Sigmoid colon (tissue), 7 donors: ENCODE measurements at places on chromosomes 6 and 20.

- DNase-seq: no peak
Measured at GRCh38 chr6:125953502-125953875, 3.1 kb upstream of the HINT3 start.

DNA sequence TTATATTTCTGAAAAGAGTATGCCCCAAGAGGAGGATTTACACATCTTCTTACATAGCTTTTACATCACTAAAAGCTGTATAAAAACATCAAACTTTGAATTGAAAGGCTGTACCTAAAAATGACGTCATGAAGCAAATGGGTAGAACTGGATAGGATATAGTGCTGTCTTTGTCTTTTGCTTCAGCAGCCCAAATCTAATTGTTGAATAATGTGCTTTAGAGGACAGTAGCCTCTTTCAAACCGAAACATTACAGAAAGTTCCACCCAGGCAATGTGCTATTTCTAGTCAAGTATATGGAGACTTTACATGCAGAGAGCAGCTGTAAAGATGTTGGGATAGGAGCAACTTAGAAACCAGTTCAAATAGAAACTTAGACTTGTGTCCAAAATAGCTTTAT, 51.9 kb downstream of the ADGRG6 start:
- DNase-seq: no peak

DNA sequence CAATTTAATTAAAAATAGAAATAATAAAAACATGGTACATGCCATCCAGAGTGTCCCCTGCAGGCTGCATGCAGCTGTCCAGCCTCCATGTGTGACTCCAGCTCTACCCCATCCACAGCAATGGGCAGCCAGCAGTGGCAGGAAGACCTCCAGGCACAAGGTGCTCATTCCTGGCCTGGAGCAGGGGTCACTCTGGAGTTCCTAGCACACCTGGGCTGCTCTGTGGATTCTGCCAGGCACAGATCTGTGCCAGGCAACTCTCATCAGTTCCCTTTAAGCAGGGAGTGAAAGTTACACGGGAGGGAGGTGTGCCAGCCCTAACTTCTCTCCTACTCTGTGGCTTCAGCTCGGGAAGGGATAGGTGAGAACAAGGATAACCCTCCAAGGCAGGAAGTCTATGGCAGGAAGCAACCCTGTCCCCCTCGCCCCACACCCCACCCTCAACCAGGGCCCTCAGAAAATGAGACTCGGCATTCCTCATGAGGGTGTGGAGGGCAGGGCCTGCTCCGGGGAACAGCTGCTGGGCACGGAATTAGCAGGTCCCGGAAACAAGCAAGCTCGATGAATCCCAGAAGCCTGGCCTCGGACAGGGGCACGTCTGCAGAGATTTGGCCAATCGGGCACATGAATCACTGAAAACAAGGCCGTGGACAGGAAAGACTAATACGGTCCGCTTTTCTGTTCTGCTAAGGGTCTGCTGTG, 10.0 kb downstream of the JPH2 start:
- peak; percentile 75 for DNase-seq

DNA sequence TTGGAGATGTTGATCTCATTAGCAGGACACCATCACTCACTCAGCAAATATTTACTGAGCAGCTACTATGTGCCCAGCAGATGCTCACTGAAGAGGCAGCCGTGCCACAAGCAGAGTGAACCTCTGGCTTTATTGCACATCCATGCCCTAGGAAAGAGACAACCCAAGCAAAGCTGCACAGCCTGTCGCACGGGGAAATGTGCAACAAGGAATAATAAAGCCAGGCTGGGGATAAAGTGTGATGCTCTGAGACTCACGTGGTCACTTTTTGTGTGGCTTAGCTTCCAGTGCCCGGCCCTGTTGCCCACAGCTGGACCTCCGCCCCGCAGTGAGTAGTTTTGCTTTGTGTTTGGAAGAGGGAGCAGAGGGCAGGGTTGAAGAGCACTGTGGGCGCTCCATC, 130.4 kb upstream of the CDH4 start:
- no peak for DNase-seq

DNA sequence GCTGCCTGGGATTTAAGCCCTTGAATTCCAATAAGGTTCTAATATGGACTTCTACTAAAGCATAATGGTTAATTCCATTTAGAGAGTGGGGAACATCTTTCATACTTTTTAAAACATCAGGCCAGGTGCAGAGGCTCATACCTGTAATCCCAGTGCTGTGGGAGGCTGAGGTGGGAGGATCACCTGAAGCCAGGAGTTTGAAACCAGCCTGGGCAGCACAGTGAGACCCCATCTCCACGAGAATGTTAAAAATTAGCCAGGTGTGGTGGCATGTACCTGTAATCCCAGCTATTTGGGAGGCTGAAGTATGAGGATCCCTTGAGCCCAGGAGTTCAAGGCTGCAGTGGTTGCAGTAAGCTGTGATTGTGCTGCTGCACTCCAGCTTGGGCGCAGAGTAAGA, 35.0 kb downstream of the E2F3 start:
- no peak for DNase-seq

GRCh38 chr20:19347943-19348456, 135.6 kb downstream of the SLC24A3 start:
- DNase-seq: no peak

GRCh38 chr20:2872459-2873009, 747 bp upstream of the PTPRA start:
- DNase-seq: peak; percentile 81

DNA sequence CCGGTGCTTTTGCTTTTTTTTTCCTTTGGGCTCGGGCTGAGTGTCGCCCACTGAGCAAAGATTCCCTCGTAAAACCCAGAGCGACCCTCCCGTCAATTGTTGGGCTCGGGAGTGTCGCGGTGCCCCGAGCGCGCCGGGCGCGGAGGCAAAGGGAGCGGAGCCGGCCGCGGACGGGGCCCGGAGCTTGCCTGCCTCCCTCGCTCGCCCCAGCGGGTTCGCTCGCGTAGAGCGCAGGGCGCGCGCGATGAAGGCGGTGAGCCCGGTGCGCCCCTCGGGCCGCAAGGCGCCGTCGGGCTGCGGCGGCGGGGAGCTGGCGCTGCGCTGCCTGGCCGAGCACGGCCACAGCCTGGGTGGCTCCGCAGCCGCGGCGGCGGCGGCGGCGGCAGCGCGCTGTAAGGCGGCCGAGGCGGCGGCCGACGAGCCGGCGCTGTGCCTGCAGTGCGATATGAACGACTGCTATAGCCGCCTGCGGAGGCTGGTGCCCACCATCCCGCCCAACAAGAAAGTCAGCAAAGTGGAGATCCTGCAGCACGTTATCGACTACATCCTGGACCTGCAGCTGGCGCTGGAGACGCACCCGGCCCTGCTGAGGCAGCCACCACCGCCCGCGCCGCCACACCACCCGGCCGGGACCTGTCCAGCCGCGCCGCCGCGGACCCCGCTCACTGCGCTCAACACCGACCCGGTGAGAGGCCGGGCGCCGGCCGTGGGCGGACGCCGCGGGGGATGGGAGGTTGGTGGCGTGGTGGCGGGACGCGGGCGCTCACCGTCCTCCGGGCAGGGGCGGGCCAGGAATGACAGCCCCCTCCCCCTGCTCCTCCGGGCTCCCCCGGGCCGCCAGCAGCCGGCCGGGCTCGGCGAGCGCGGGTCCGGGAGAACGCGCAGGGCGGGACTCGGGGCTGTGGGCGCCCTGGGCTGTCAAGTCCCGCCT, 606 bp downstream of the ID4 start:
- peak; percentile 68 for DNase-seq

DNA sequence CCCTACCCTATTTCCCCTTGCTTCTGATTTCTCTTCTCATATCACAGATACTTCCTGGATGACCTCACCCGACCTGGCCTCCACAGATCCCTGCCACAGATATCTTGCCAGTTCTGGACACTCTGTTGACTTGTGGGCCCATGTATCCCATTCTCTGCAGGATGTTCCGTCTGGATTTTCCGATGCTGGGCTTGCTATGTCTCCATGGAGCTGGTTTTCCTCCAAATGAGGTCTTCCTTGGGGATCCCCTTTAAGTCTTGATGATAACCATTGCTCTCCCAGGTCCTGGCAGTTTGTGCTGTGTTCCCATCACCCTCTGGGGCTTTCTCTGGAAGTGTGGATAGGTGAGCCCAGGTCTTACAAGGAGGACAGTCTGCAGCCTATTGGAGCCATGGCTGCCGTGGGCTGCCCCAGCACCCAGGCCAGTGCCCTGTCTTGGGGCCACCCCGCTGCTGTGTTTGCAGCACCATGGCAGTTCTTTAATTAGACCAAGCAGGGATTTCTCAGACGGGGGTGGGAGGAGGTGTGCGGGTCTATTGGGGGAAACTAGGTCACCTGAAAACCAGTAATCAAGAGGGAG, 23.9 kb downstream of the PPP1R16B start:
- no peak for DNase-seq

GRCh38 chr20:16083639-16084280, 489.5 kb downstream of the KIF16B start:
- no peak for DNase-seq

DNA sequence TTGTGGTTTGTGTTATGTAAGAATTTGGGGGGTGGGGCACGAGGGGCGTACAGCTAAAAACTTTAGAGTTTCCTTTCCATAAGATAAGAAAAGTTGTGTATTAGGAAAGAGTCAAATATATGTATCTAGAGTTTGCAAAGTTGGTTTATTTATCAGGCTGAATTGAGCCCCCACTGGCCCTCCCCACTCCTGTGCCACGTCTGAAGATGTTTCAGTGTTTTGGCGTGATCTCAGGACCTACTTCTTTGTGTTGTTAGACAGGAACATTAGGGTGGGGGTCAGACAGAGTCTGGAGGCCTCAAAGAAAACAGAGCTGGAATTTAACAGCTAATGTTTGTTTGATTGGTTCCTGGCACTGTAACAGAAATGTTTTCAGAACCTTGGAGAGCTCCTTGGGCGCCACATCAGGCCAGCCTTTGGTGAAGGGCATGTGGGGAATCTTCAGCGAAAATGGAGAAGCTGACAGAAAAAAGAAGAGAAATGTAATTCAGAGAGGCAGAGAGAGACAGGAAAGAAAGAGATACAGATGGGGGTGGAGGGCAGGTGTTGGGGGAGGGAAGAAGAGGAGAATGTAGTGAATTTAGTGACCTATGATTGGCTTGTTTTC, 674 bp downstream of the NRSN1 start:
- DNase-seq: no peak

DNA sequence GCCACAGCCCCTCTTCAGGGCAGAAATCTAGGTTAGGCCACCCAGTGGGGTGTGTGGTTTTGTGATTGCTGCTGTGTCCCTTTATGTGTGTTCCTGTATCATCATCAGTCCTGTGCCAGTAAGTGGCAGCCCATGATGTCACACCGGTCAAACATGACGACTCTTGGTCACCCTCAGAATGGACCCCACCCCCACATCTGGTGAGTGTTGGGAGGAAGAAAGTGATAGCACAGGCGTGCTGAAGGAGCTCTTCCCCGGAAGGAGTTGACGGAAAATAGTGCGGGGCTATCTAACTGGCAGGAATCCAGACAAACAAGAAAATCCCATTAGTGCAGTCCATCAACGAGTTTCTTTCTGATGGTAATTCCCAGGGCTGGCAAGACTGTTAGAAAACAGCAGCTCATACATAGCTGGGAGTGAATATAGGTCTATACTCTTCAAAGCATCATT, 33.4 kb upstream of the IL17A start:
- DNase-seq: no peak

DNA sequence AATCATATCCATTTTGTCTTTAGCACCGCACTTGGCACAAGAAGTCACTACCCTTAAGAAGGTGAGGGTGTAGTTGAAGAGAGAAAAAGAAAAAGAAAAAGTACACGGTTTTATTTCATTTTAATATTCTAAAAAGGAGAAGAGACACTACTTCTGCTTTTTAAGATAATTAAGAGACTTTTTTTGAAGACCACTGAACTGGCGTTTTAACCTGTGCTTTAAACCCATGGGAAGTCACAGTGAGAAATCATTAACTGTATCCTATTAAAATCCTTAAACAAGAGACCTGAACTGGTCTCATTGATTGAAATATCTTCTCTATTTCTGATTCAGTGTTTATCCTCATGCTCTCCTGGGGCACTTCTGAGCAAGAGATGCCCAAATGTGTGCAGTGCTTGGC, 243.5 kb downstream of the TMEM242 start:
- DNase-seq: no peak

GRCh38 chr6:16301511-16301910, 63.1 kb downstream of the GMPR start:
- no peak for DNase-seq

GRCh38 chr6:135250751-135251497, 69.8 kb downstream of the MYB start:
- no peak for DNase-seq

- no peak for DNase-seq
Measured at GRCh38 chr6:109496036-109496772, 13.2 kb upstream of the ZBTB24 start.

DNA sequence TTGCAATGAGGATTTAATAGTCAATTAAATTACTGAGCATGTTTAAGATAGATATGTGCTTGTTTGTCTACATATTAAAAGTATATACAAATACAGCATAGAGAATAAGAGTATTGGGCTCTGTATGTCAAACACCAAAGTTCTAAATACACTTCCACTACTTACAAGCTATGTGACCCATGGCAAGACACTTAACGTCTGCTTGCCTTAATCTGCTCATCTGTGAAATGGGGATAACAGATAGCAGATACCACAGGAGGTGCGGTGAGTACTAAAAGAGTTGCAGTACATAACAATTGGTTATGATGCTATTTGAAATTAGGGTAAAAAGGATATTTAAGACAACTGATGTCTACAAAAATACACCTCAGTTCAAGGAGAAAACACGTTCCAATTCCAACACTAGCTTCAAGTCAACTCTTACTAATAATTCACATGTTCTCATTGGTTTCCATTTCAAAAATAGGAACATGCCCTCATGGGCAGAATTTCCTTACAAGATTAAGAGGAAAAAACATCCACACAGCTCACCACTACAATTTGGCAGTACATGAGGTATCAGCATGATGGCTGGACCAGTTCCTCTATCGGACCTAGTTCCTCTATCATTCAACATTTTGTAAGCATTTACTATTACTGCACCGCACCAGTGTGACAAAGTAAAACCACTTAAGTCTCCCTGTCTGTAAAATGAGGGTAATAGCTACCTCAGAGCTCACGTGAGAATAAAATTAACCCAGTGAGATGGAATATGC, 101.1 kb downstream of the SMLR1 start:
- DNase-seq: no peak

GRCh38 chr6:85402071-85402470, 47.8 kb upstream of the NT5E start:
- no peak for DNase-seq

GRCh38 chr6:91278416-91278815, 691.5 kb upstream of the MAP3K7 start:
- DNase-seq: no peak

GRCh38 chr20:13581451-13581850, 57.3 kb downstream of the TASP1 start:
- no peak for DNase-seq
